NCI-H1694 treated with DMSO at 0.1 percent for 48 hours (cell line): ENCODE measurements at places on chromosomes 11 and 22.

GRCh38 chr11:83649528-83649855 lies 363.3 kb upstream of the CCDC90B start:
- no peak for DNase-seq

DNA sequence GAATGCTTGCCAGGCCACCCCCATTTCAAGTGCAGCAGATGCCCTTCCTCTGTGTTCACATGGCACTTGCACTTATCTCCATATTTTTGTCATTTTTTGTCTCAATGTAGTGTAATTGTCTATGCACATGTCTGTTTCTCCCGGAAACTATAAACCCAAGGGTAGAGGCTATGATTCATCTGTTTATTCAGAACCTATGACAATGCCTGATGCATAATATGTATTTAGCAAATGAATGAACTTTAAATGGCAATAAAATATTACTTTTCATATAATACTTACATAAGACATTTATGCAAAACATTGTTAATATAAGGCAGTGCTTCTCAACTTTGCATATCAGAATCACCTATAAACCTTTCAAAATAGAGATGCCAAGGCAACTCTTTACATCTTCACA lies 6.7 kb downstream of the PAK1 start:
- DNase-seq = no peak

DNA sequence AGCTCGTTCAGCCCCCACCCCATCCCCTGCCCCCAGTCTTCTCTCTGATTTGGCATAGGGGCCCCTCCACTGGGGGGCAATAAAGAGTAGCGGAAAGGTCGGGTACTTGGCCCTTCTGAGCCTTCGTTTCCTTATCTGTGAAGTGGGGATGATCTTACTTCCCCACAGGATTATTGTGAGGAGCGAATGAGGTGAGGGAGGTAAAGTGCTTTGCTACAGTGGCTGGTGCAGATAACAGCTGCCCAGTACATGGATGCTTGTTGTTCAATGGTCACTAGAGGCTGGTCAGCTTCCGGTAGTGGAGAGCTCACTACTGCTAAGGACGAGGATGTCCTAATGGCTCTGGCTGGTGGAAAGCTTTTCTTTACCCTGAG lies 101.2 kb downstream of the CEP164 start:
- DNase-seq = no peak

GRCh38 chr11:57474803-57475115 lies 14.4 kb downstream of the RTN4RL2 start:
- DNase-seq = no peak

- no peak for DNase-seq
Measured at GRCh38 chr22:27900153-27900552, 18.9 kb downstream of the PITPNB start.
